ENCODE measurements at places on chromosomes 4 and X.

GRCh38 chrX:44945736-44946135 is 72.7 kb downstream of the KDM6A start:
- DNase-seq, result no peak

- peak; percentile 97 for DNase-seq
These were observed 133.3 kb downstream of the DCK start for GRCh38 chr4:71126719-71127118.

GRCh38 chr4:7546809-7547367 is 112.2 kb upstream of the PSAPL1 start:
- DNase-seq, result peak; percentile 53

DNA sequence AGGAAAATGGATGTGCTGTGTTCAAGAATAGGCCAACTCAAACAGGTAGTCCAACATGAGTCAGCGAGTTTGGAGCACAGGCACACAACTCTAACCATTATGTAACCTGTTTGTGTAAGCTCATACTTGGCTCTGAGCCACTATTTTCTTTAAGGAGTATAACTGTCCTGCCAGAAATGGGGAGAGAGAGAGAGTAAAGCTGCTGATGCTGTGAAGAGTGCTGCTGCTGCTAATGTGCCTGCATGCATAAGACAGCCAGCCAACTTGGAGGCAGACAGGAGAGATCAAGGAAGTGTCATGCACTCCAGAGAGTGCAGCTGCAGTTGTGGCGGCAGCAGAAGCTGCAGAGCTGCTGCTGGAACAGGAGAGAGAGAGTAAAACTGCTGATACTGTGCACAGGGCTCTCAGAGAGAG is 11.7 kb upstream of the STATH start:
- DNase-seq, result no peak

GRCh38 chrX:49192722-49193328 is 6.7 kb upstream of the PRICKLE3 start:
- DNase-seq, result no peak

GRCh38 chr4:171340258-171340657 is 472.9 kb upstream of the GALNTL6 start:
- no peak for DNase-seq

- no peak for DNase-seq
These were observed 37.9 kb upstream of the CYP2U1 start for GRCh38 chr4:107893171-107894137.

DNA sequence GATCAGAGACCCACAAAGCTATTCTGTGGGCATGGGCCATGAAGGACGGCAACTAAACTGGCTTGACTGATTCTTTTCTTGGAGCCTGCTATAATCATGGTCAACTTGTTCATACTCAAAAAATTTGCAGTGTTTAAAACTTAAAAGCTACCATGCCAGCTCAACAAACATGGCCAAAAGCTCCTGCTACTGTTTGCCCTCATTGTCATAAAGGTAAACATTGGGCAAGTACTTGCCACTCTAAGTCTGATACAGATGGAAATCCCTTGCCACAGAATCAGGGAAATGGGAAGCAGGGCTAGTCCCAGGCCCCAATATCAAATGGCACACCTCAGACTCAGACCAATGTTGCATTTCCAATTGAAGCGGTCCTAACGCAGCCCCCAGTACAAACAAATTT is 20.4 kb downstream of the UGT2B11 start:
- DNase-seq, result no peak

GRCh38 chr4:2497324-2497723 is 28.4 kb downstream of the RNF4 start:
- no peak for DNase-seq

DNA sequence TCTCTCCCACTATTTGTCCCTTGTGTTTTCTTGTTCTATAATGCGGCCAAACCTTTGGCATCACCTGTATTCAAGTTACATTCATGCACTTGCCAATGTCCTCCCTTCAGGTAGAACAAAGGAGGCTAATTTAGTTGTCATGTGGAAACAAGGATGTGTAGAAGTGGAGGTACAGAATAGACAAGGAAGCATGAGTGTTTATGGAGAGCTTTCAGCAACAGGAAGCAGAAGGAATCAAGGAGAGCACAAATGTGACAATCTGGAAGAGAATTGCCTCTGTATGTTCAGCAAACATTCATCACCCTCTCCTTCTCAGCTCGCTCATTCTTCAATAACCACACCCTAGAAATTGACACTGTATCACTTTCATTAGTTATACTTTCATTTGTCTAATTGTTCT is 103.4 kb downstream of the SLC7A11 start:
- DNase-seq, result no peak

All from HFFc6 (cell line).